ENCODE measurements at places on chromosomes 5 and 9.

DNA sequence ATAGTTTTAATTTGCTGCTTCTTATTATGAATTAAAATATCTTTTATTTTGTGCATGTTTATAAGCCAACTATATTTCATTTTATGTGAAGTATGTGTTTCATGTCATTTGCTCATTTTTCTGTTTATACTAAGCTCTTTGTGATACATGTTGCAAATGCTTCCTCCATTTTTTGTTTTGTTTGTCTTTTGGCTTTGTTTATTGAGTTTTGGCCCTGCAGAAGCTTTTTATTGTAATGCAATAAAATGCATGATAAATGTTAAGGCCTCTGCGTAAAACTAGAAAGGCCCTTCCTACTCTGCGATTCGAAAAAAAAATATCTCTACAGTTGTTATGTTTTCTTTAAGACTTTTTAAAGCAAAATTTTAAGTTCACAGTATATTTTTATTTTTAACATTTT, 9.4 kb downstream of the ZNF366 start:
- DNase-seq, result no peak

DNA sequence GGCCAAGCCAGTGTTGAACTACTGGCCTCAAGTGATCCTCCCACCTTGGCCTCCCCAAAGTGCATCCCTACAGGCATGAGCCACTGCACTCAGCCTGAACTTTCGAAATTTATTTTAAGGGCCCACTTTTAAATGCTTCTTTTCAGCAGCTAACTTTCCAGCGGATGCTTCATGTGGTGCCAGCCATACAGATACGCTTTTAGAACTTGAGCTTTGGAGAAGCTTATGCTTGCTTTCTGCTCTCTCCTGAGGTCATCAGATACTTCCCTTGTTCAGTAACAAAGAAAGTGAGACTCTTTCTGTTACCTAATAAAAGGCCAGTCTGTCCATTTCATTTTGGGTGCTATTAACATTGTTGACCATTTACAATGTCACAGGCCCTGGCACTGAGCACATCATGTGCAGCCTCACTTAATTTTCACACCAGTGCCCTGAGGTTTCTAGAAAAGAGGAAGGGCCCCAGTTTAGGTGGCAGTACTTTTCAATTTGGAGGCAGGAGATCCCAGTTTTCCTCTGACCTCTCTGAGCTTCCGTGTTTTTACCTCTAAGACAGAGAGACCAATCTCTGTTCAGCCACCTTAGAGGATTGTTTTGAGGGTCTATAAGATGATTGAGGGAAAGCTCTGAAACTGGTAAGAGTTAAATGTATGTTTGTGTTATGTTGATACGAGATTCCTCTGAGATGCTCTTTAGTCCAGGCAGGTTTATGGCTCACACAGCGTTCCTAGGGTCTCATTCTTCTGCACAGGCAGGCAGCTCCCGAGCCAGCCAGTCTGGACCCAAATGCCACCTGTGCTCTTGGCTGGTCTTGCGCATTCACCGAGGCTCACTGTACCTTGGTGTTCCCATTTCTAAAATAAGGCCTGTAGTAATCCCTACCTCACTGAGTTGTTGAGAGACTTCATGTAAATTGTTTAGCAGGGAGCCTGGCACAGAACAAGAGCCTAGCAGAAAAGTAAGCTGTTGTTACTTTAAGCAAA, 4.4 kb downstream of the ABL1 start:
- no peak for DNase-seq

- no peak for DNase-seq
These were observed 16.3 kb downstream of the FBXW11 start for GRCh38 chr5:171989946-171990712.

DNA sequence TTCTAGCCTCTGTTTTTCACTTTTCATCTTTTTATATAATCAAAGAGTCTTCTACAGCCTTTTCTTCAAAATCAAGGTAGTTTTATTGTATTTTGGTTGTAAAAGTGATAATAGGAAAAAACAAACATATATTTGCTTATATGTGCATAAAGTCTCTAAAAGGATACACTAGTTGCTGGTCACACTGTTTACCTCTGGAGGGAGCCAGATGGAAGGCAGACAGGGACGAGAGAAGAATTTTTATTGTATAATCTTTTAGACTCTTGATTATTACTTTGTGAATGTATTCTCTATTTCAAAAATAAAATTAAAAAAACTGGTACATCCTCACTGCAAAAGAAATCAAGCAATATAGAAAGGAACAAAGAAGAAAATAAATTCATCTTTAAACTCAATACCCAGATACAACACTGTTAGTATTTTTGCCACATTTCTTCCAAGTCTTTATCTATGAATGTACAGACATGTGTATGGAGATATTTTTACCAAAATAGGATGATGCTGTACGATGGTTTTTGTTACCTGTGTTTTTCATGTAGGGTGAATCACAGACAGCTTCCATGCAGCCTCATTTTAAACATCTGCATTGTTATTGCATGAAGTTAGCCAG, 6.1 kb upstream of the RNF183 start:
- DNase-seq, result no peak

GRCh38 chr5:69033690-69034089, 60.1 kb upstream of the SLC30A5 start:
- DNase-seq, result no peak

DNA sequence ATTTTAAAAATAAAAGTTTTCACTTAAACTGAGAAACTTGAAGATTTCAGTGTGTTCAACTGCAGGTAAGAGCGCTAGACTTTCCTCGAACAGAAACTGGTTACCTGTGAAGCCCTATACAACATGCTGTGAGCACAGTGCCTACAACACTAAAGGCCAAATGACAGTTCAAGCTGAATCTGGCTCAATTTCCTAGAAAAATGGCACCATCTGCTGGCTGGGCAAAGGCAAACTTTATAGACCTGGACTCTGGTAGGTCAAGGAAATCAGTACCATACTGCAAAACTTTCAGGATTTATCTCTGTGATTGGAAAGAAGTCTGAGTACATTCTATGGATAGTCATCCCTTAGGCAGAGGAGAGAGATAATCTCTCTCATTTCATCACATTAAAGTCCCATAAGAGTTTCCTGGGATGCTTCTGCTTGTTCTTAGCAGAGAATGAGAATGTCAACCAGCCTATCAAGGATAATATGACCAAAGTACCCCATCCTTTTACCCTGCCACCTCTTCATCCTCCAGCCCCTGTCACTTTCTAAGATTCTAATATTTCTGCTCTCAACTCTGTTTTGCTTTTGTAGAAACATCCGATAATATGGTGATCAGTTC, 31.8 kb upstream of the FOXB2 start:
- DNase-seq, result no peak

- no peak for DNase-seq
These were observed 39.6 kb upstream of the SYNPO start for GRCh38 chr5:150600616-150601490.
